PC-9 (cell line): ENCODE measurements at places on chromosomes 5 and 9. TPM values are rescaled to one million over a fixed set of nuclear protein-coding genes. Genes with fewer than 3 reads are reported as not detected.

- no peak for DNase-seq
Observed at GRCh38 chr9:87763286-87763685, 37.4 kb downstream of the CTSL start.

DNA sequence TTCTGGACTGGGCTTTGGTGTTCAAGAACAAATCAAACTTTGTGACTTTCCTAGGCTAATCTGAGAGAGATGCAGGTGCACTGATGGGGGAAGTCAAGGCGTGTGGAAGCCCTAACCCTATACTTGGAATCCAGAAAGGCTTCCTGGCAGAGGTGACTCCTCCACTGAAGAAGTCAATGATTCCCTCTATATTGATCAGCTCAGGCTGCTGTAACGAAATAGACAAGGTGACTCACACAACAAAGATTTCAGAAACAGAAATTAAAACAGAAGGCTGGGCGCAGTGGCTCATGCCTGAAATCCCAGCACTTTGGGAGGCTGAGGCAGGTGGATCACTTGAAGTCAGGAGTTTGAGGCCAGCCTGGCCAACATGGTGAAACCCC is 69.6 kb upstream of the GGTA1 start:
- no peak for DNase-seq

- no peak for DNase-seq
Observed at GRCh38 chr5:1519631-1520210, 4.0 kb downstream of the LPCAT1 start.

GRCh38 chr5:36357391-36357975 is 55.8 kb upstream of the RANBP3L start:
- DNase-seq = no peak

- no peak for DNase-seq
Observed at GRCh38 chr5:95647886-95648860, 1.6 kb downstream of the RFESD start.

DNA sequence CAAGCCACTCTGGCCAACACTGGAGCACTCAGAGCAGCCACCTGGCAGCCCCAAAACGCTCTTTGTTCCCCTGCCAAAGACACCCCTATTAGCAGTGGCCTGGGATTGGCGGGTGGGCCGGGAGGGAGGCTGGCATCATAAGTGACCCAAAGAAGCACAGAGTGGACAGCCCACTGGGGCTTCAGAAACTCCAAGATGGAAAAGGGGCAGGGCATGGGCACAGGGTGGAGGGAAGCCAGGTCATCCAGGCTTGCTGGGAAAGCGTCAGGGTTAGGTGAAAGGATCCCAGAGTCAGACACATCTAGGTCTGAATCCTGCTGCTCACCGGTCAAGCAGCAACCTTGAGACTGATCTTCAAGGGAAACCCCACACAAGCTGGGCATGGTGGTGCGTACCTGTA is 14.8 kb downstream of the EEIG1 start:
- DNase-seq = no peak

The CATSPER3 gene
- 0.57 and 0.68 TPM in 2 replicates for total RNA-seq

The LECT2 gene
- total RNA-seq = not detected in 2 replicates
